ENCODE measurements at places on chromosomes 12 and 14.

- no peak for DNase-seq
Observed at GRCh38 chr14:37970696-37971095, 237.0 kb upstream of the SSTR1 start.

DNA sequence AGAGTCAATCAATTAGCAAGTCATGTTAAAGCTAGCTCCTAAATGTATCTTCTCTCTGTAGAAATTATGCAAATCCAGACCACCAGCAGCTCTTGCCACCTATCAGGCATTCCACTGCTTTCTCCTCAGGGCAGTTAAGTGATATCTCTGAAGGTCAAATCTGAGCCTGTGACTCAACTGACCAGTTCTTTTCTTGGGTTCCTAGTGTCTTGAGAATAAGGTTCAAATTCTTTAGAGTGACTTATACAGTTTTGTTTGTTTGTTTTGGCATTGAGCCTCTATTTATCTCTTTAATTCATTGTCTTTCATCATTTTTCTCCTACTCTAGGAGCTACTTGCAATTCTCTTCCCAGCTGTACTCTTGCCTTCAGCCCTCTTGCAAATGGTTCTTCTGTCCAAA, 2.5 kb upstream of the LRIG3 start:
- no peak for DNase-seq

GRCh38 chr12:65695113-65695865, 129.0 kb upstream of the HMGA2 start:
- no peak for DNase-seq

GRCh38 chr12:129848876-129849275, 54.9 kb downstream of the TMEM132D start:
- DNase-seq, result no peak

DNA sequence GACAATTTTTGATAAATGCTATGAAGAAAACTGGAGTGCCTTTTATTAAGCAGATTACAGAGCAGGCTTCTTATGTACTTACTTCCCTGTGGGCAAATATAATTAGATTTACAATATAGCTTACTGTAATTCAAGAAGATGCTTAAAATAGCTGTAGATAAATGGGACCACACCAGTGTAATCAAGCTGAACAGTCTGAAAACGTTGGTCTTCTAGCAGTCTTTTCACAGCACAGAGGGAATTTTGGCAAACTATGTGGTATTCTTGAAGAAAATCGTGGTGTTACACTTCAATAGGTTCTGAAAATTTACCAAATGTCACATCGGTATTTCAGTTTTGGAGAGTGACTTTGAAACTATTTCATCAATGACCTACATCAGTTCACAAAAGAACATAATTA, 47.7 kb downstream of the SLC16A7 start:
- no peak for DNase-seq

DNA sequence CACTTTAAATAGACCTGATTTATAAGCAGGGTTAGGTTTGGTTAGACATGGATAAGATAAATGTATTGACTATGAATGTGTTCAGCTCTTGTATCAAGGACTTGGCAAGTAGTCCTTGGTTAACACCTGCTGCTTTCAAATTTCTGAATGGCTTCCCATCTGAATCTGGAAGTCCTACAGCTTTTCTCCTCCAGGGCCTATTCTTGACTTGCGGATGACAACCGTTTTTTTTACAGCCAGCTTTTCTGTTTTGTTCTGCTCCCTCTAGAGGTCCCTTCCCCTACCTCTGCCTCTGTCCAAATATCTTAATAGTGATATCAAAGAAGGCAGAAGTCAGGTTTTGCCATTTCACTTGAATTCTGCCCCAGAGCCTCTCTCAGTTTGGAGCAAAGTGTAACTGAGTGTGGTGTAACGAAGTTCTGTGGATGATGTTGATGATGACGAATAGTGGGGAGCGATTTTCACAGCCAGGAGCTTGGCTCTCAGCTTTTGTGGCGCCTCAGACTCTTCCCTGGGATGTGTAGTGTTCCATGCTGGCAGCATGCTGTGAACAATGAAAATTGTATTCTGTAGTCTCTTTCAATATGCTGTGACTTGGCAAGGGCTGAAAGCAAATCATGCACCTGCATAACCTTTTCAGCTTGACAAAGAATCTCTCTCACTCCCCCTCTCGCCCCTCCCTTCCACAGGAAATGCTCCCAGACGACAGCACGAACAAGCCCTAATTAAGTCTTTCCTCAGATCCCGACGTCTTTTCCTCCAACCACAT, 5.0 kb upstream of the SLC4A8 start:
- no peak for DNase-seq

GRCh38 chr12:124730455-124730932, 133.2 kb downstream of the SCARB1 start:
- no peak for DNase-seq

- no peak for DNase-seq
Observed at GRCh38 chr12:11607313-11608081, 42.0 kb upstream of the ETV6 start.
